ENCODE measurements at places on chromosomes 3 and 15. TPM values are rescaled to one million over a fixed set of nuclear protein-coding genes. Genes with fewer than 3 reads are reported as not detected.

- DNase-seq, result no peak
These were observed 29.0 kb downstream of the CPOX start for GRCh38 chr3:98564282-98565005.

DNA sequence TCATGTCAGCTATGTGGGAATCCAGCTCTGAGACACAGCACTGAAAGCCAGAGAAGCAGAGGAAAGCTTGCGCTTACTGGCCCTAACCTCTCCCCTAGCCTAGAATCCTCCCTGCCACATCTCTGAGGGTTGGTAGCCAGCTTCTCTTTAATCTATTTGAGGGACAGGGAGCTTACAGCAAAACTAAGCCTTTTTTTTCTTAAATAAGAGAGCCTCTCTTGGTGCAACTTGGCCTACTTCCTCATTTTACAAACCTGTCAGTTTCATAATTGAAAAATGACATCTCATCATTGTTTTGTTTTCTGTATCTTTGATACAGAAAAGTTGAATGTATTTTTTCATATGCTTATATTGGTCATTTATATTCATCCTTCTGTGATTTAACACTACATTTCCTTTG, 193.9 kb downstream of the ZNF621 start:
- no peak for DNase-seq

GRCh38 chr3:139523718-139524117, 15.8 kb downstream of the RBP1 start:
- DNase-seq, result no peak

DNA sequence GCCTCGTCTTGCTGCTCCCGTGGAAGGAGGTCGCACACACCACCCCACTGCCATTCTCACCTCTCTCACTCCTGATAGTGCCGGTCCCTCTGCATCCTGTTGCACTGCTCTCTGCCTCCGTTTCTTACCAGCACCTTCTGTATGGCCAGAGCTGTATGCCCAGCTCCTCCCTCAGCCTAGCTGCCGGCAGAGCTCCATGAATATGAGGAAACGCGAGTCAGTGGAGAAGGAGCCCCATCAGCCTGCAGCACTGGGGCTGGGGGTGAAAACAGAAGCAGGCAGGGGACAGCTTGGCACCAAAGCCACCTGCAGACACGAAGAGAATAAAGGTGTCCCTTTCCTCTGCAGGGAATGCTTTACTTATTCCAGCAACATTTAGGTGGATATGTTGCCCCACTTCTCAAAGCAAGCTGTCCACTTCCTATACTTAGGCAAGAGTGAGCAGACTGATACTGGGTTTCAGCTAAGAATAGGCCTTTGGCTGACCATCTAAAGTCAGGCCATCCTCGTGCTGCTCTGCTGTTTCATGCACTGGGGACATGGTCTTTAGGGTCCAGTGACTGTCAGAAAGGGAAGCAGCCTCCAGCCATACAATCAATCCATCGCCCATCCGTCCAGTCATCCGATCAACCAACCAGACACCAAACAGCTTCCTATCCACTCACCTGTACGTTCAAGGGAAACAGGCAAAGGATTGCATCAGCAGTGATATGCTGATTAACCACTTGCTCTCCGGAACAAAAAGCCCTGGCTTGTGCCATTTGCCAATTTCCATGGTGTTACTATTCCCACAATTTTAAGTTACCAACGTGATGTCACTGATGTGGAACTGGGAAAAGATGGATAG, 222.7 kb downstream of the XXYLT1 start:
- no peak for DNase-seq

DNA sequence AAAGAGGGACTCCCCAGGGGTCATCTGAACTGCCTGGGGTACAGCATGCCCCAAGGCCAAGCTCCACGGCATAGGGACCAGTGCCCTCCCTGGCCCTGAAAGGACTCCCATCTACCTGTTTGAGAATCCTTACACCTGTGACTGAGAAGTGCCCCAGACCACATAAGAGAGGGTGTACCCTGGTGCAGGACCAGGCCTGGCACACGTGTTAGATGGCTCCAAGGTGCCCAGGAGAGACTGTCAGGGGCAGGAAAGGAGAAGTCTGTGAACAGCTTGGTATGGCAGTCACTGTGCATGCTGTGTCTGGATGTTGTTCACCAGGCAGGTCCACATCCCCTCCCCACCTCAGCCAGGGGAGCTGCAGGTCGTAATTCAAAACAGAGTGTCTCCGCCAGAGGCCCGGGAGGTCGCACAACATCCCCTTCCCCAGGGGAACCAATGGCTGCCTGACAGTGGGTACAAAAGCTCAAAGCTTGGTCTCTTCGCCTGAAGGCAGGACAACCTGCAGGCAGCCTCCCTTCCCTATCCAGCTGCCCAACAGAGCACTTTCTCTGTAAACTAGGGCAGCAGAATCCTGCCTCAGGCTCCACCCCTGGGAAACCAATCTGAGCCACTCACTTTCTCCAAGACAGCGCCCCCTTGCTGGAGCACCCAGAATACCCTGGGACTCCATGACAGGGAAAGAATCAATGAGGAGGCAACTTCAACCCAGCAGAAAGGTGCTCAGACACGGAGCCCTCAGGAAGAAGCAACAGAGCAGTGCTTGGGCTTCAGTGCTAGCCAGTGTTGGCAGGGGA, 3.9 kb downstream of the NUP210 start:
- DNase-seq, result no peak

DNA sequence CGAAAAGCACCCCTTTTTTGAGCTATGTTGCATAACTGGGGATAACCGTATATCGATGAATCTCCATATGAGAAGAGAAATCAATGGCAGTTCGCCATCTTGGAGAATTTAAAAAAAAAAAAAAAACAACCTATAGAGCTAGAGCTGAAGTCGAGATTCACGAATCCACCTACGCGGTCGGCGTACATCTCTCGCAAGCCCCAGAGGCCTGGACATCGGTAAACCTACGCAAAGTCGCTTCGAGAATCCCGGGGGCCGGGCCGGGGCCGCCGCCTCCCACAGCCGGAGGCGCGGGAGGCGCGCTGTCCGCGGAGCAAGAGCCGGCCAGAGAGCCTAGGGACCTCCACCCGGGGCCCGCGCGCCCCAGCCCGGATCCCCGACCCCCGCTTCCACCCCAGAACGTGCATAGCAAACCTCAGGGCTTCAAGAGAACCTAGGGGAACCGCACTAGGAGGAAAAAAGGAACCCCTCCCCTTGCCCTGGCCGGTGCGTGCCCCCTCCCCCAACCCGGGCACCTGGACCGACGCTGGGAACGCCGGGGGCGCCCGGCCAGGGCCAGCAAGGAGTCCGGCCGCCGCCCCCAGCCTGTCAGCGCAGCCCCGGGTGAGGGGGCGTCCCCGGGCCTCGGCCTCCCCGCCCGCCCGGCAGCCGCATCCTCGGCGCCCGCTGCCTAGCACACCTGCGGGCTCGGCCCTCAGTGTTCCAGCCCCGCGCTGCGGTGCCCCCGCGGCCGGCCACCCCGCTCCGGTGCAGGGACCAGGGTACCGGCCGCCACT, 567 bp downstream of the PFN2 start:
- DNase-seq, result peak; percentile 51

- no peak for DNase-seq
These were observed 14.1 kb downstream of the ZXDC start for GRCh38 chr3:126461450-126462070.

GABRG3 gene
- not detected for total RNA-seq

GXYLT2 gene
- total RNA-seq, result 12.9 TPM

MESP1 gene
- 6.6 TPM for total RNA-seq

ASB14 gene
- not detected for total RNA-seq

TFDP2 gene
- 41.9 TPM for total RNA-seq

PYGO1 gene
- 6.0 TPM for total RNA-seq

FEZF2 gene
- not detected for total RNA-seq

ANKUB1 gene
- not detected for total RNA-seq

RASL12 gene
- total RNA-seq, result 6.5 TPM

Measured in omental fat pad (tissue), 4 donors.